ENCODE measurements at places on chromosomes 6 and 20. TPM values are rescaled to one million over a fixed set of nuclear protein-coding genes. Genes with fewer than 3 reads are reported as not detected.

Gene SCRT2
- total RNA-seq, result not detected

Gene GABRR1
- not detected for total RNA-seq

Gene PTCRA
- total RNA-seq, result not detected

Gene LAMA5
- 40.4 TPM for total RNA-seq

Gene ERVFRD-1
- total RNA-seq, result not detected

Gene MCCD1
- total RNA-seq, result not detected

DNA sequence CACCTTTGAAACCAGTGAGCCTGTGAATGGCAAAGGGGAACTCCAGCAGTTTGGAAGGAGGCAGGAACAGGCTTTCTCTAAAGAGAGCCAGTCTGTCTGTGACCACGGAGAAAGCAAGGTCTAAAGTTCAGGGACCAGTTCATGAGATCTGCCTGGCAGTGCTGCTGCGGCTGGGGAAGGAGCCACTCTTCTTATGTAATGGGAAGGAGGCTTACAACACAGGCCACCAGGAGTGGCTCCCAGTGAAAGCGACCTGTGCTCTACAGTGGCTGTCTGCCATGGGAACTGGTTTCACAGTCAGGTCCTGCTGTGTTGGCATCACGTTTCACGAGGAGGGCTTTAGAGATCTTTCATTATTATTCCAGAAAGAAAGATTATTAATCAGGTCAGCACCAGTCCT lies 291.9 kb upstream of the PRDM1 start:
- no peak for DNase-seq

GRCh38 chr6:2733736-2734480 lies 16.8 kb downstream of the MYLK4 start:
- DNase-seq, result no peak

- DNase-seq, result no peak
Measured at GRCh38 chr20:17925141-17925939, 43.3 kb downstream of the SNX5 start.

DNA sequence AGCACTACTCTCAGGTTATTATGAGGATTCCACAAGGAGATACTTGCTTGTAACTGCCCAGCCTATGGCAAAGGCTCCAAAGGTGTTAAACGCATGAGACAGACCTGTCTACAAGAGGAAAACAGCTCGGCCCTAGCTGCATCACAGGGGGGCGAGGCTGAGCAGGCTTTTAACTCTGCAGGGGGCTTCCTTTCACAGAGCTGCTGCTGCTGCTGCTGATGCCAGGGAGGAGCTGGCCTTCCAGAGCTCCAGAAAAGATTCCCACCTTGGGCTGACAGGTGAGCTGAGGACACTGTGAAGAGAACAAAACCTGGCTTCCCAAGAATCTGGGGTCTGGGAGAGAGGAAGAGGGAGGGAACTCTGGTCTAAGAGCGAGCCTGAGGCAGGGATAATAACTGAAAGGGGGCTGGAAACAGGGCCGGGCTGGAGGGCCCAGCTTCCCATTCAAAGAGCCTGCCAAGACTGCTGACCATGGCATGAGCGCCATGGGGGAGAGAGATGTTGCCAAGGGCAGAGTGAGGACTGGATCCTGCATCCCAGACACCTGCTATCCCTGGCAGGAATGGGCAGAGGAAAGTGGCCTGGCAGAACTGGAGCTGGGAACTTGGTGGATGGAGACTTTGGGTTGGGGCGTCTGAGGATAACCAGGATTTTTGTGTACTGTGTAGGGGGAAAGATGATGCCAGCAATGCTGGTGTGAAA lies 211.1 kb upstream of the LRFN2 start:
- DNase-seq, result no peak

DNA sequence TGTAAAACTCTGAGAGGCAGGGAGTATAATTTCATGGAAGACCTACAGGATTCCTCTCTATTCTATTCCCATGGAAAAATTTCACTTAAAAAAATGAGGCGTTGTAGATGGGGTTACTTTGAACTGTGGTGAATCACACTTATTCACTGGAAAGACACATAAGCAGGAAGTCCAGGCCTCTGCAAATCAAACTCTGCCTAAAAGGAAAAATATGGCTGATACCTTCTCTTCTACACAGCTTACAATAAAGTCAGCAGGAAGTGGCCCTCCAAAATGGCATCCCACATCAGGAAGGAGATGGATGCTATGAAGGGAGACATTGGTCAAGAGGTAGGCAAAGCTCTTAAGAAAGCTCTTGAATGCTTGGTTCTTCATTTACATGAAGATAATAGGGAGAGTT lies 115.9 kb downstream of the FYN start:
- no peak for DNase-seq

- no peak for DNase-seq
Measured at GRCh38 chr6:24105191-24105590, 20.8 kb upstream of the NRSN1 start.

DNA sequence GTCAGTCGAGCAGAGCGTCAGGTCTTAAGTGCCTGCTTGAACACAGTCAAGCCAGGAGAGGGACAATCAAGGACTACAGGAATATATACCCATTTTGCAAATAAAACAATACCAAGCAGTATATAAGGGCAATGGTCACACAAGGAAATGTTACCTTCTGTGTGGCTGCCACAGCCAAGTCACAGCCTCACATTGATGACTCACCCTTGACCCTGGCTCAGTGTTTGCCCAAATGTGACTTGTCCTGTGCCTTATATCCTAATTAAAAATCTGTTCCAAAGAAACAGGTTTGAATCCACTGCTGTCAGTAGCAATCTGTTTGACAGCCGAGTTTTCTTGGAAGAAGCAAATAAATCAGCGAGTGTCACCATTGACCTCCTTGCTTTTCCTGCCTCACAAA lies 34.3 kb downstream of the C6orf89 start:
- DNase-seq, result no peak

GRCh38 chr6:113616701-113617274 lies 240.4 kb upstream of the MARCKS start:
- no peak for DNase-seq

- no peak for DNase-seq
Measured at GRCh38 chr6:125183391-125183790, 29.8 kb downstream of the TPD52L1 start.

DNA sequence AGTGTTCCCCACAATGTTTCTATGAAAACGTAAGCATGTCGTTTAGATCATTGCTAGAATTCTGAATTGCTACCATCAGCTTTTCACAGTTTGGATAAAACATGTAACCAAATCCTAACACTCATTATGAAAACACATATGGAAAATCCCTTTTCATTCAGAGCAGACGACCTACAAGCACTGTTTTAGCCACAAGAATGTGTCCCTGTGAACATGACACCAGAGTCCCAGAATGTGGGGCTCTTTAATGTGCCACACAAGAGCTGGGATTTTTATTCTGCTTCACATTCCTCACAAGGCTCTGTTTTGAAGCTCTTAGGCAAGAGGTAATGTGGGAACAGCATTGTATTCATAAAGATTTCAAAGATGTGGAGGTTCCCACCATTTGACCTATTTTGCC lies 141.1 kb upstream of the CITED2 start:
- no peak for DNase-seq

GRCh38 chr6:112038268-112038667 lies 15.6 kb upstream of the CCN6 start:
- DNase-seq, result no peak

GRCh38 chr6:53573299-53573698 lies 28.4 kb upstream of the GCLC start:
- no peak for DNase-seq

DNA sequence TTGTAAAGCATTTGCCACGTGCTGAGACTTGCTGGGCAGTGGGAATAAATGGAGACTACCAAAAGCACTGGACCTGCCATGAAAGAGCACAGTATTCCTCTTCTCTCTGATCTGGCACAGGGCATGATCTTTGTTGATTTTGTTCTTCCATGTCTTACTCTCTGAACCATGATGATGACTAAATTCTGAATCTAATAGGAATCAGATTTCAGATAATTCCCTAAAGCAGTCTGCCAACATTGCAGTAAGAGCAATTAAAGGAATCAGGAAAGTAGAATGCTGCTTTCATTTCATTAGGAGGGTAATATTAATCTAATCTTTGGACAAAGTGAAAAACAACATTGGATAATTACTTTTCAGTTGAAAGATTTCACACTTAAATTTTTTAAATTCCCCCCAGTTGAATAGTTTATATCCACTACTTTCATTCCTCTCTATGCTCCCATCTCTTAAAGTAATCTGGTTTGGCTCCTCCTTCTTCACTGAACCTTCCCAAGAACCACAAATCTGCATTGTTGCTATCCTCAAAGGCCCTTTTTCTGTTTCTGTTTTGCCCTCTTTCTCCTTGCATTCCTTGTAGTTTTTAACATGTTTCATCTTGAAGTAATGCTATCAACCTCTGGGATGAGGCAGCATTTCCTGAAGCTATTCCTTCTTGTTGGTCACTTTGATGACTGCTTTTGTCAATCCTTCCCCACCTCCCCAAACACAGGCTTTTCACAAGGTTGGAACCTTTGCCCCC lies 243.2 kb upstream of the TENT5A start:
- DNase-seq, result no peak

DNA sequence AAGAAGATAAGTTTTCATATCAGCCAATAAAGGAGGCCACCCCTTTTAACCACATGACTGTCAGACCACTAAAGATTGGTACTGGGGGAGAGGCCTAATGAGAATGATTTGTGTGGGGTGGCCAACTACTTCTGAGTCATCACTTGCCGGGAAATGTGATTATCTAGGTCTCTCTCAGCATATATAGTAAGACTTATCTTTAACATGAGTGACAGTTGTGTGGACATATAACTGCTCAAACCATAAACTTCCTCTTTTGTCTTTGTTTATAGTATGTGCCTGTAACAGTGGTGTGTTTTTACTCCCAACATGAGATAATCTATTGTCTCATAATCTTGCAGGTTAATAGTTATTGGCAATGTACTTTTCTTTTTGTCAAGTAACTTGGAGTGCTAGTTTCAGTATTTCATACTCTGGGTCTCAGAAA lies 312.4 kb downstream of the CDKAL1 start:
- DNase-seq, result no peak

DNA sequence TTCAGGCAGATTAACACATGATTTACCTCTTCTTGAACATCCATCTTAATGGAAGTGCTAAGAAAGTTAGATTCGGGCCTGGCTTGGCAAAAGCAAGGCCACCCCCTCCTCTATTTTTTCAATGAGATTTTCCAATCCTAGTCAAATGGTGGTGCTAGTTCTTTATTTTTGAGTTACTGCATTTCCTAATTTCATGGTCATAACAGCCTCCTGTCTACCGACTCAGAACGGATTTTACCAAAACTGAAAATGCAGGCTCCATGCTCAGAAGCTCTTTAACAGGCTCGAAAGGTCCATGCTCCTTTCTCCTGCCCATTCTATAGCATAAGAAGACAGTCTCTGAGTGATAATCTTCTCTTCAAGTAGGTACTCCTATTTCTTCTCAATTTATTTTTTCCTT lies 117.2 kb upstream of the ESR1 start:
- DNase-seq, result no peak

- no peak for DNase-seq
Measured at GRCh38 chr6:133610227-133610840, 278.6 kb upstream of the TCF21 start.

DNA sequence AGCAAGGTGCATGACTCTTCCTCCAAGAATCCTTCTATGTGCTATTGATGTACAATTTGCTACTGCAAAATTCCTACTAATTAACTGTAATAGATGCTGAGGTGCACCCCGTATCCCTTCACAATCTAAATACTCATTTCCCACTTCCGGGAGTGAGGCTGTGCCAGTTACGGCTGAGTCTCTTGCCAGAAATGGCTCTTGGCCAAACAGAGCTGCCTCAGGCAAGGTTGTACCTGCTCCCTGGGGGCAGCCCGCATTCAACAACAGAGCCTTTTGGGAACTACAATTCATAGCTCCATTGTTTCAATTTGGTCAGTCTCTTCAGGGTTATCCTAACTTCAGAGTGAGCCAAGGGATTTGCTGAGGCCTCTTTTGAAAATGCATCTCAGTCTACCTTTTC lies 789.8 kb upstream of the MAP3K7 start:
- no peak for DNase-seq

GRCh38 chr20:1953621-1954020 lies 40.2 kb downstream of the PDYN start:
- DNase-seq, result no peak

DNA sequence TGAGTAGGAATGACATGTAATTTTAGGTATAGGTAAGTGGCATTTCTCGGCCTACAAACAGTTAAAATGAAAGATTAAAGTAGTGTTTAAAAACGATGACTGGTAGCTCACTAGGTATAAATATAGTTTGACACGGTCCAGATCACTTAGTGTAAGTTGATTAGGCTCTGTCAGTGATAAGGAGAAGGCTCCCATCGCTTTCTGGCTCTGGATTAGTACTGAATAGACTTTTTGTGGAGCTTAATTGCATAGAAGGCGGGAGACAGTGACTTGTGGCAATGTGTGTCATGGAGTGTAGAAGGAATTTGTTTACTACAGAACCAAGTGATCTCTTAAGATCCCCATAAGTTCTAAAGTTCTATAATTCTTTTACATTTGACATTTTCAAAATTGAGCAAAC lies 6.7 kb downstream of the PYGB start:
- DNase-seq, result no peak

DNA sequence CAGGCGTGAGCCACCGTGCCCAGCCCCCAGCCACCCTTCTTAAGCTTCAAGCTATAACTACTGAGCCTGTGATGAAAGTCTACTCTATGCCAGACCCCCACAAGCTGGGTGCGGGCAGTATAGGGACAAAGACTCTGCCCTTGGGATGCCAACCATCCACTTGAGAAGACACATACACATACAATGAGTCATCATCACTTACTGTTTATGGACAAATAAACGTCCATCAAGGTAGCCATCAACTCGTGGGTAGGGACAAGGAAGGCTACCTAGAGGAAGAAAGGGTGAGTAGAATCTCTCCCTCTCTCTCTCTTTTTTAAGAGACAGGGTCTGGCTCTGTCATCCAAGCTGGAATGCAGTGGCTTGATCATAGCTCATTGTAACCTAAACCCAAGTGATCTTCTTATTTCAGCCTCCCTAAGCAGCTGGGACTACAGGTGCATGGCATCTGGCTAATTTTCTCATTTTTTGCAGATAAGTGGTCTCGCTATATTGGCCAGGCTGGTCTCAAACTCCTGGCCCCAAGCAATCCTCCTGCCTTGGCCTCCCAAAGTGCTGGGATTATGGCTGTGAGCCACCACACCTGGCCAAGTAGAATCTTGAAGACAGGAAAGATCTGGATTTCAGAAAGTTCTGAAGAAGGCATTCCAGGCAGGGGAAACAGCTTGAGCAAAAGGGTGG lies 2.6 kb upstream of the TP53INP2 start:
- DNase-seq, result no peak

All from urinary bladder (tissue), 4 donors.